Mesothelial cell of epicardium (in vitro differentiated cells): ENCODE measurements at places on chromosomes 6 and 20.

DNA sequence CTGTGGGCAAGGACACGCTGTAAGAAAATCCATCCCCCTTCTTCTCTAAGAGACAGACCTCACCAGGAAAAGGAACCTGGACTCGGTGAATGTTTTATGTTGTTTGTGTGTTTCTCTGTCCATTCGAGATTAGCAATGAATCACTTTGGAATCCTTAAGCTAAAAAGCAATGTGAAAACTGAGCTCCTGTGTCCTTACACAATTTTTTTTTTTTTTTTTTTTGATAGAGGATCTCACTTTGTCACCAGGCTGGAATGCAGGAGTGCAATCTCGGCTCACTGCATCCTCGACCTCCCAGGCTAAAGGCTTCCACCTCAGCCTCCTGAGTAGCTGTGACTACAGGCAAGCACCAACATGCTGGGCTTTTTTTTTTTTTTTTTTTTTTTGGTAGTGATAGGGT is 32.1 kb downstream of the BFSP1 start:
- no peak for DNase-seq

- DNase-seq: no peak
These were observed 582.4 kb downstream of the CDH26 start for GRCh38 chr20:60540591-60540990.

DNA sequence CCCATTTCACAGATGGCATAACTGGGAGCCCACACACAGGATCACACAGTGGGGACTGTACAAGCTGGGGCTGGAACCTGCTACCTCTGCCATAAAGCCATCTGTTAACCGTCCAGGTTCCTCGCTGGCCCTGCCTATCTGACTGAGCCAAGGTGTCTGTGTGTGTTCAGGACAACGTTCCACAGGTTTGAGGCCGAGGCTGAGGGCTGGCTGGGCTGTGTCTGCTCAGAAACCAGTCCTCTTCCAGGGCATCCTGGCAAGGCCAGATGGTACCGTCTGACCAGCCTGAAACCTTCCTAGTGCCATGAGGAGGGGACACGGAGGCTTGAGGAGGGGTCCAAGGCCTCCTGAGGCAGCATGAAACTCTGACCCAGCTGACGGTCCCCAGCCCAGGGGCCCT is 150.6 kb downstream of the TAF4 start:
- no peak for DNase-seq

DNA sequence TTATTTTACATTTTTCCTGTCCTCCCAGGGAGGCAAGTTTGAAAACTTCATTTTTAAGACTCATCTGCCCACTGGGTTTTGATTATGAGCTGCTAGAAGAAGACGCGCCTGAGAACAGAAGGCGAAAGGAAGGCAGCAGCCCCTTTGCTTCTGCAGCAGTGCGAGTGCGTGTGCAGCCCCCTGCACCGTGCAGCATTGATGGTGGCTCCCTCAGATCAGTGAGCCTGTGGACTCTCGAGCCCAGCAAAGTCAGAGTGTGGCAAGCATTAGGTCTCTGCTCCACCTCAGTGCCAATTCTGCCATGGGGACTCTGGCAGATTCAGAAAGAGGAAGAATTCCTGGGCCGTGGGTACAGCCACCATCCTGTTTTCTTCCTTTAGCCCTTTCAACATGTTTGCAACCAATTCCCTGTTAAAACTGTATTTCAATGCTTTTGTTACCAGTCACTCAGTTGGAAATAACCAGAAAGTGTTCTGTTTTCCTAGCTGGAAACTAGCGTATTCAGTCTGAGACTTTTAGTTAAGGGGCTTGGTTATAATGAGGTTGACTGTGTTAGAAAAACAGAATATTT is 134.8 kb upstream of the OGFRL1 start:
- DNase-seq: no peak

GRCh38 chr6:20757761-20758160 is 223.5 kb downstream of the CDKAL1 start:
- no peak for DNase-seq

GRCh38 chr6:167826230-167826895 is 348 bp upstream of the AFDN start:
- peak; percentile 54 for DNase-seq

- DNase-seq: no peak
These were observed 107.9 kb upstream of the VGLL2 start for GRCh38 chr6:117157448-117157847.

GRCh38 chr6:89525786-89526562 is 93.0 kb downstream of the ANKRD6 start:
- no peak for DNase-seq

GRCh38 chr20:44650771-44651433 is 597 bp downstream of the ADA start:
- no peak for DNase-seq

DNA sequence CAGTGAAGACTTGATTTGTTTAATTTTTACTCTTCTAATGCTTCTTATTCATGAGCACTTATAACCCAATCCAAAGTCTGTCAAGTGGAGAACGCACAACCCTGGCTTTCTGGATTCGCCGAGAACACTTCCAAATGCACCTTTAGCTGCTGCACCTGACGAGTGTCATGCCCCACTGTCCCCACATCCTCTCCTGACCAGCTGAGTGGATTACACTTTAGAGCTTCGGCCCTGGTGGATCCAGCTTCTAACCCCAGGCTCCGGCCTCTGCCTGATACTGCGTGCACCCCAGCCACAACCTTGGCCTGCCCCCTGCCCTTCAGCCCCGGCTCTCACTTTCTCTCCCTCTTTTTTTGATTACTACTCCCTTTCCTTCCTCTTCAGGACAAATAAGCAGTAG is 258.8 kb downstream of the TMEM242 start:
- no peak for DNase-seq
